Cardiac atrium fibroblast (primary cell): ENCODE measurements at places on chromosomes 7 and 10. TPM values are rescaled to one million over a fixed set of nuclear protein-coding genes. Genes with fewer than 3 reads are reported as not detected.

SPDYE8 gene
- total RNA-seq, result not detected in 2 replicates

UCMA gene
- not detected in 2 replicates for total RNA-seq

CHN2 gene
- total RNA-seq, result 0.16 and 1.8 TPM in 2 replicates

JCAD gene
- total RNA-seq, result 8.5 and 35.2 TPM in 2 replicates

UPK3B gene
- total RNA-seq, result not detected in 2 replicates

FKBP9 gene
- 308 and 329 TPM in 2 replicates for total RNA-seq
